ENCODE measurements at places on chromosomes 12 and 14.

DNA sequence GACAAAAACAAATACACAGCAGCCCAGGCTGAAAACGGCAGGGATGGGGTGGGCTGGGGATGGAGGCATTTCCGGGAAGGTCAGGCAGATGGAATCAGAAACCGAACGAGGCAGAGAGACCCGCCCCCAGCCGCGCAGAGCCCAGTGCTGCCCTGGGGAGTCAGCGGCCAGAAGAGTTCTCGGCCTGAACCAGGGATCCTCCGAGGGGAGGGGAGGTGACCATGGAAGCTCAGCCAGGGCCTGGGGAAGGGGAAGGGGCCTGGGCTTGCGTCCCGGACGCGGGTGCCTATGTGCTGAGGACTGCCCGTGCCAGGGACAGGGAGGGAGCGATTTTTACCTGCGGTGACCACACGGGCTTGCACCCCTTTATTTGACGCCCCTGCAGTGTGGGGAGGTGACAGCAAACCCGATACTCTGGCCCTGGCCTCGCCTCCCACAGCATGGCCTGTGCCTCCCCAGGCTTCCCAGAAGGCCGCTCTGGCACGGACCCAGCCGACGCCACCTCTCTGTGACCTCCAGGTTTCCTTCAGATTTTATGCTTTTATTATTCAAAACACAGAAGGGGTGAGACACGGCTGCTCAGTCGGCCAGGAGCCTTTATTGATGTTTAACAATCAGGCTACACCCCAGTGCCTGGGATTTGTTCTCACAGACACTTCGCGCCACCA is 7.7 kb downstream of the LRCOL1 start:
- H3K27me3 ChIP-seq = peaks cover 10% of the 10 kb centered on the region
- H3K4me1 ChIP-seq = peaks cover 15% of the 10 kb centered on the region
- DNase-seq = no peak
- H3K27ac ChIP-seq = no peak overlapping the region
- H3K4me3 ChIP-seq = no peak overlapping the region

- peaks cover 55% of the 10 kb centered on the region for H3K4me1 ChIP-seq
- H3K27ac ChIP-seq = peak overlapping the region; percentile 55
- peak; percentile 66 for DNase-seq
Observed at GRCh38 chr14:101839236-101839635, 77.7 kb downstream of the PPP2R5C start.

DNA sequence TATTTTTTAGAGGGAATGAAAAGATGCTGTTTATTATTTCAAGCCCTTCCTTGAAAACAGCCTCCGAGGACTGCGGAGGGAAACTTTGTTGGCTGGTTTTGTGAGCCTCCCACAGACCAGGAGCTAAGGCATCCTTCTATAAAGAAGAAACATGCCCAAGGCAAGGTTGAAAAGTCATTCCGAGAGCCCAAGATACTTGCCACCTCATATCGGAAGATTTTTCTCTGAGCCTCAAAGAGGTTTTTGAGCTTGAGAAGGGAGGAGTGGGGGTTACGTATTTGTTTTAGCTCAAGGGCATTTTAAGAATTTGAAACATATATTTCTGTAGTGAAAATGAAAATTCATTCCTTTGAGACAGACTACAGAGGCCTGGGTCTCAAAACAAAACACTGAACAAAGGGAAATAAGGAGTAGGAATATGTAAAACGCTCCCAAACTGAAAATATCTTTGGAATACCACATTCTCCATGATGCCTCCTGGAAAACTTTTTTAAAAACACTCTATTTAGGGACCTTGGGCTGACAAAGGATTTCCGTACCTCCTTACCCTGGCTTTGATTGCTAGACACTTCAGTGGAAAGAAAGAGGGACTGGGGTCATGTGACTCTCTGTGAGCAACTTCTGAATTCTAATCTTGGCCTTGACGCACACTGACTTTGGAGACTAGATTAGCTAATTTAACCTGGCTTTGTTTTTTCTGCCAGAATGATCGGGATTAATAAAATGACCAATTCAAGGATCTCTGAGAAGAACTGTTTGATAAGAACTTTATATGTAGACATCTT is 180.9 kb downstream of the SRGAP1 start:
- no peaks in the 10 kb centered on the region for H3K36me3 ChIP-seq
- no peak overlapping the region for H3K27ac ChIP-seq
- no peaks in the 10 kb centered on the region for H3K4me1 ChIP-seq
- no peak overlapping the region for H3K4me3 ChIP-seq
- DNase-seq = no peak

DNA sequence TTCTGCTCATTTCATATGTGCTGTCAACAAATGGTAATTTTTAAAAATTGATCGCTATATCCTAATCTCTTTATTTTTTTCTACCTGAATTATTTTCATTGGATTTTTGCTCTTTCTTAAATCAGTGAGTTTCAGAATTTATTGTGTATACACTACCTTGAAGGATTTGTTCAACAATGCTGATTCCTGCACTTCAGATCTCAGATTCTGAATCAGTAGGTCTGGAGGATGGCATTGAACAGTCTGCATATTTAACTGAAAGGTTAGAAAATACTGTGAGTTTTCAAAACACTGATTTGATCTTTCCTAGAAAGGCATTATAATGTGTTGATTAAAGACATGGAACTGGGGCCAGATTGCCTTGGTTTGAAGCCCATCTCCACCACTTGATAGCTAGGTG is 1.6 kb downstream of the G2E3 start:
- H3K36me3 ChIP-seq = peaks cover 13% of the 10 kb centered on the region
- H3K27ac ChIP-seq = peak overlapping the region; percentile 0
- H3K4me1 ChIP-seq = peaks cover 34% of the 10 kb centered on the region
- DNase-seq = no peak

- no peak overlapping the region for H3K27ac ChIP-seq
- no peaks in the 10 kb centered on the region for H3K27me3 ChIP-seq
- H3K36me3 ChIP-seq = no peaks in the 10 kb centered on the region
- H3K4me3 ChIP-seq = no peak overlapping the region
- no peak for DNase-seq
Observed at GRCh38 chr12:65823513-65824375, 539 bp upstream of the HMGA2 start.

GRCh38 chr12:78933014-78933413 is 68.4 kb downstream of the SYT1 start:
- no peak overlapping the region for H3K4me3 ChIP-seq
- DNase-seq = no peak
- H3K36me3 ChIP-seq = no peaks in the 10 kb centered on the region
- H3K4me1 ChIP-seq = no peaks in the 10 kb centered on the region
- H3K27ac ChIP-seq = no peak overlapping the region
